ENCODE measurements at places on chromosomes 11 and 22. TPM values are rescaled to one million over a fixed set of nuclear protein-coding genes. Genes with fewer than 3 reads are reported as not detected.

GRCh38 chr22:27574002-27574366, 227.6 kb downstream of the MN1 start:
- no peak for DNase-seq

DNA sequence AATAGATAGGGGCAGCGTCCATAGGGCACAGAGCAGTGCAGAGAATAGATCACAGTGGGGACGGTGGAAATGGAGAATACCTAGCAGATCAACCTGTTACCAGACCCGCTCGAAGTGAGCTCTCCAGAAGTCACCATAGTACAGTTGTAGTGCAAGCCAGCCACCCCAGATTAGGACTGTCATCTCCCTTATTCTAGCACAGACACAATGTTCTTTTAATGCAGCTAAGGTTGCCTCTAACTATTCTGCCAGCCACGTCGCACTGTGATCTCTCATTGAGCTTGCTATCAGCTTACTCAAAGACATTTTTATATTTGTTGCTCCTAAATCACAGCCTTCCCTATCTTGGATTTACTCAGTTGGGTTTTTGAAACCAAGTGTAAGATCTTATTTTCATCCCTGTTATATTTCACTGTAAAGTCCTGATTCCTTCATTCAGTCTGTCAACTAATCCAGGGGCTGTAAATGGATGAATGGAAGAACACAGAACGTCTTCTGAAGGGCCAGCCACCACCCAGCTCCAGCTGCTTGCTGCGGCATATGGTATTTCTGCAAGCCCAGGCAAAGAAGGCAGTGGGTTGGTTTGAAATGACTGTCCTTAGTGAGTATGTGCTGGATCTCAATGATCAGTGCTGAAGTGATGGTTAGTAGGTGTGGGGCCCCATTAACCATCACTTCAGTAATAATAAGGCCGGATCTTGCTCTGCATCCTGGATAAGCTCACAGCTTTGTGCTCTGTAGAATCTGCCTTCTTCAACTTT, 3.4 kb downstream of the PARVA start:
- no peak for DNase-seq

Gene KRTAP5-9
- total RNA-seq: not detected

- no peak for DNase-seq
Observed at GRCh38 chr22:37416827-37417226, 10.5 kb downstream of the ELFN2 start.

- DNase-seq: no peak
Observed at GRCh38 chr11:1116666-1117390, 40.9 kb upstream of the MUC5AC start.

DNA sequence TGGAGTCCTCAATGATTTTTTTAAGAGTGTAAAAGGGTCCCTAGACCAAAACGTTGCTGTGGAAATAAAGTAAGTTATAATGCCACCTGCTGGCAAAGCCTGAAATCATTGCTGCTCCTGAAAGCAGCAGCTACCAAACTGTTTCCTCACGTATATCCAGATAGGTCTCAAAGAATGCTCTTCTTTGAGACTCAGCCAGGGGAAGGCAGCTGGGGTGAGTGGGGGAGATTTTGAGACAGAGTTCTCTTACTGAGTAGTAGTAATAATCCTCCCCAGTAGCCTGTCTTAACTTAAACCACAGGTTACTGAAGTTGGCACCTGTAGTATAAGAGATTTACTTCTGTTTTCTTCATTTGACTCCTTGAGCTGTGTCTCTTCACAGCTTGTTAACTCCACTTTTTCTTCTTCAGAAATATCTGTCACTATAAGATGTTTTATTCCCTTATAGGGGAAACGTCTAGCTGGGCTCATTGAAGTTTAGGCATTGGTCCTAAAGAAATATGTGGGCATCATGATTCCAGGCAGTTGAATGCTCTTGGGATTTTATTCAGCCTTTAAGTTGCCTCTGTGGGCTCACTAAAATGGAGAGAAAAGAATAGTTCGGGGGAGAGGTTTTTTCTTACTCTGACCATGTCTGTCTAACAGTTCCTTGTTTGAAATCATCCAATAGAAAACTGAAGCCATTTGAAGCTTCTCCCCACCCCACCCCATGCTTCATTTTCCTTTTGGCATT, 77.9 kb downstream of the BTBD10 start:
- no peak for DNase-seq

DNA sequence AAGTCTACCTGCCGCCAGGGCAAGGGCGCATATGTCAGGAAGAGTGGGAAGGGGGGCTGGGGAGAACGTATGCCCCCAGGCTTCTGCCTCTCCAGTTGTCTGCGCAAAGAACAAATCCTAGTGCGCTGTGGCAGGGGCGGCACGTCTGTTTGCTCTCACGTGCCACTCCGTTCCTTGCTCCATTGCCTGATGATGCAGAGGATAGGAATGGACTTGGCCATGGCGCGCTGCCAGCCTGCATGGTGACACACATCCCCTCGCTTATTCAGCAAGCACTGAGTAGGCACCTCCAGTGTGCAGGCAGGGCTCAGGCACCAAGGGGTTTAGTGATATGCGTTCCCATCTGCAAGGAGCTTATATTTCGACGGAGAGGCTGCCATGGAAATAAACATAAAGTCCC, 45.4 kb upstream of the SLC22A12 start:
- no peak for DNase-seq

DNA sequence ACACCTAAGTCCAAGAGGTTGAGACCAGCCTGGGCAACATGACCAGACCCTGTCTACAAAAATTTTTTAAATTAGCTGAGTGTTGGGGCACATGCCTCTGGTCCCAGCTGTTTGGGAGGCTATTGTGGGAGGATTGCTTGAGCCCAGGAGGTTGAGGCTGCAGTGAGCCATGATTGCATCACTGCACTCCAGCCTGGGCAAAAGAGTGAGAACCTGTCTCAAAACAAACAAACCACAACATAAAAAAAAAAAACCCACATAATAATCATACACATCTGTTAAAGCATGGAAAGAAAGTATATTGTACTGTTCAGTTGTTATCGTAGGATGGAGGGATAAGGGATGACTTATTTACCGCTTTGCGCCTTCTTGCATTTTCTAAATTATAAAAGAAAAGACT, 35.9 kb upstream of the GRK2 start:
- DNase-seq: no peak

DNA sequence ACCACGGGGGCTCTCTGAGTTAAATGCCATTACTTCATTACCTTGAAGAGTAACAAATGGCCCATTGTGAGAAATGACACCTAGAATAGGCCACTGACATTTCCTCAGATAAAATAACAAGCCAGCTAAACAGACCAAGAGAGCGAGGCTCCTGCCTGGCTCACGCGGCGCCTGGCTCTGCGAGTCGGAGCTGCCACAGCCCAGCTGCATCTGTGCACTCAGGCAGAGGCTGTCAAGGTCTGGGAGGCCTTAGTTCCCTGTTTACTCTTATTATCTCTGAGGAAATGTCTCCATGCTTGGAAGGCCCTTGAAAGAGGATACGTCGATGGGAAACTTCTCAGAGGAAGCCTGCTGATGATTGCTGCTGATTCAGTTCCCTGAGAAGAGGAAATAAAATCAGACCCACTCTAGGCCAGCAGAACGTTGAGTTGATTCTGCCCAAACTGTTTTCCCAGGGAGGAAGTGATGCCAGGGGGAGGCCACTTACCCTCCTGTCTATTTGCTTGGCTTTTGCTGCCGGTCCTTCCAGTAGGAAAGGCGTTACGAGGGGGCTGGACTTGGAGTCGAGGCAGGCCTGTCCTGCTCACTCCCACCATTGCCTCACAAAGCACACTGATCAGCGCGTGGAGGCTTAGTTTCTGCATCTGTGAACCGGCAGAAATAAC, 208.8 kb downstream of the TBC1D22A start:
- DNase-seq: no peak

Gene SLC22A8
- not detected for total RNA-seq

Gene SLC22A6
- not detected for total RNA-seq

GRCh38 chr11:57239348-57239747, 2.3 kb upstream of the APLNR start:
- DNase-seq: no peak

GRCh38 chr11:35682230-35683173, 19.9 kb downstream of the TRIM44 start:
- no peak for DNase-seq

Gene FAM168A
- total RNA-seq: 9.0 TPM

Gene RIMBP3B
- not detected for total RNA-seq

GRCh38 chr11:12467610-12468009, 90.2 kb downstream of the PARVA start:
- DNase-seq: no peak

DNA sequence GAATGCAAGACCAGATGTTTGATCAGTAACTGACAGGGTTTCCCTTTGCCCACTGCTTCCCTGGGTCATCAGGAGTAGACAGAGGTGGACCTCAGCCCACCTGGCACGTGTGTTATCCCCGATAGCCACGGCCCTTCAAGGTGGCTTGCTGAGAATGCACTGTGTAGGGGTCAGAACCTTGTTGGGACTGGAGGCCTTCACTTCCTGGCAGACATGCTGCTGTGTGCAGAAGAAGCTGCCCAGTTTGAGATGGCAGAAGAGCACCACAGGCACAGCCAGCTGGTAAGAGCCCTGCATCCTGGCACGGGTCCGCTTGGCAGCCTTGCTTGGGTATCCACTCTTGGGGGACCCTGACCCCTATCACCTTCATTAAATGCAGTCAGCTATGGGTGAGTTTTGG, 81.8 kb downstream of the SFI1 start:
- no peak for DNase-seq

DNA sequence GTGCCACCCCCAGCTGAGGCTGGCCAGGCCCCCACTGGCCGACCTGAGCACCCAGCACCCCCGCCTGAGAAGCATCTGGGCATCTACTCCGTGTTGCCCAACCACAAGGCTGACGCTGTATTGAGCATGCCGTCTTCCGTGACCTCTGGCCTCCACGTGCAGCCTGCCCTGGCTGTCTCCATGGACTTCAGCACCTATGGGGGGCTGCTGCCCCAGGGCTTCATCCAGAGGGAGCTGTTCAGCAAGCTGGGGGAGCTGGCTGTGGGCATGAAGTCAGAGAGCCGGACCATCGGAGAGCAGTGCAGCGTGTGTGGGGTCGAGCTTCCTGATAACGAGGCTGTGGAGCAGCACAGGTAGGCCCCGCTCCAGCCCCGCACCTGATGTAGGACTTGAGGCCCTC, 4.7 kb downstream of the ZBTB16 start:
- DNase-seq: no peak

Gene OR52H1
- total RNA-seq: 0.14 TPM

Gene GPHA2
- not detected for total RNA-seq

- no peak for DNase-seq
Observed at GRCh38 chr22:16963189-16963945, 44.7 kb downstream of the GAB4 start.

All from liver (tissue), 10 donors.